Airway epithelial cell (primary cell): ENCODE measurements at places on chromosomes 1 and 21. TPM values are rescaled to one million over a fixed set of nuclear protein-coding genes. Genes with fewer than 3 reads are reported as not detected.

The NBPF1 gene
- 5.9 and 8.8 TPM in 2 replicates for total RNA-seq

The ST6GALNAC3 gene
- 0.14 TPM in 2 replicates for total RNA-seq

The TMOD4 gene
- total RNA-seq = not detected in 2 replicates

The RHCE gene
- 0.14 and 0.21 TPM in 2 replicates for total RNA-seq

The PLEKHN1 gene
- total RNA-seq = 13.5 and 16.1 TPM in 2 replicates

The IFNAR2 gene
- total RNA-seq = 2.6 and 7.3 TPM in 2 replicates

The KIRREL1 gene
- 49.7 and 65.4 TPM in 2 replicates for total RNA-seq

The NPR1 gene
- not detected in 2 replicates for total RNA-seq

The INAVA gene
- 72.1 and 84.0 TPM in 2 replicates for total RNA-seq

The PCP4L1 gene
- 1.3 and 1.9 TPM in 2 replicates for total RNA-seq

The ICOSLG gene
- 0.98 and 1.3 TPM in 2 replicates for total RNA-seq

The HSD3B1 gene
- total RNA-seq = not detected in 2 replicates

The NID1 gene
- total RNA-seq = 5.6 and 6.3 TPM in 2 replicates

The GSTM1 gene
- 10.8 and 18.5 TPM in 2 replicates for total RNA-seq

The KCNH1 gene
- not detected in 2 replicates for total RNA-seq

The C1orf185 gene
- not detected in 2 replicates for total RNA-seq

The TCP10L gene
- 0.21 TPM in 1 of 2 replicates, not detected in the other for total RNA-seq

The SMIM1 gene
- total RNA-seq = 0.79 and 3.6 TPM in 2 replicates

The USP33 gene
- total RNA-seq = 28.1 and 28.2 TPM in 2 replicates

The CYYR1 gene
- total RNA-seq = 3.2 and 4.9 TPM in 2 replicates

The ABCG1 gene
- total RNA-seq = 8.7 and 9.7 TPM in 2 replicates

The SPATA1 gene
- total RNA-seq = 16.8 TPM in 1 of 2 replicates, not detected in the other

The OR4F29 gene
- total RNA-seq = not detected in 2 replicates

The ATP1A2 gene
- not detected in 2 replicates for total RNA-seq

The WDTC1 gene
- 20.4 and 26.0 TPM in 2 replicates for total RNA-seq

The SPRR1A gene
- 83.3 and 172 TPM in 2 replicates for total RNA-seq

The S100A7 gene
- total RNA-seq = 0.42 and 3.5 TPM in 2 replicates

The TMEM125 gene
- total RNA-seq = 8.4 and 11.8 TPM in 2 replicates

The RGL1 gene
- total RNA-seq = 2.0 and 2.1 TPM in 2 replicates

The TBX15 gene
- total RNA-seq = not detected in 2 replicates

The SLC6A9 gene
- total RNA-seq = 1.9 and 4.5 TPM in 2 replicates

The PLPPR5 gene
- total RNA-seq = not detected in 2 replicates

The TMEM61 gene
- total RNA-seq = 0.85 and 1.5 TPM in 2 replicates

The SELP gene
- not detected in 2 replicates for total RNA-seq

The OTUD3 gene
- total RNA-seq = 1.8 and 2.1 TPM in 2 replicates

The NHLH2 gene
- total RNA-seq = 0.05 and 0.07 TPM in 2 replicates

The BRDT gene
- not detected in 2 replicates for total RNA-seq

The CRNN gene
- total RNA-seq = 5.2 and 6.1 TPM in 2 replicates

The LDLRAD1 gene
- 0.35 and 0.42 TPM in 2 replicates for total RNA-seq

The IL22RA1 gene
- 2.1 and 4.8 TPM in 2 replicates for total RNA-seq

The SPAG17 gene
- 0.84 and 1.1 TPM in 2 replicates for total RNA-seq

The SMPDL3B gene
- 3.7 and 4.4 TPM in 2 replicates for total RNA-seq
